Epithelial cell of esophagus (primary cell): ENCODE measurements at places on chromosomes 13 and 19.
A peak's percentile ranks its signal among the peaks of the same experiment; 100 is the strongest.

DNA sequence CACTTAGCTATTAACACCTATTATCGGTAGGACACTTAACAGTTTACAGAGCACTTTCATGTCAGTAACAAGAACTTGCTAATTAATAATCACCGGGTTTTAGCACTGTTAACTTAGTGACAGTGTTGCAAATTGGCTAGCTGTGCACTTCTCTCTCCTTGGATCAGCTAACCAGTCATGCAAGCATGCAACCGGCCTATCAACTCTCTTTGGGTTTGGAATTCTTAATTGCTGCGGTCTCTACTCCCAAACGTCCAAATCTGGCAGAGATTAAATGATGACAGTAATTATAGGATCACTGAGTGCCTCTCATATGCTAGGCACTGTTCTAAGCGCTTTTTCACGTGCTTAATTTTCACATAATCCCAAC, 1.2 kb downstream of the EPS15L1 start:
- DNase-seq, result peak; percentile 31

DNA sequence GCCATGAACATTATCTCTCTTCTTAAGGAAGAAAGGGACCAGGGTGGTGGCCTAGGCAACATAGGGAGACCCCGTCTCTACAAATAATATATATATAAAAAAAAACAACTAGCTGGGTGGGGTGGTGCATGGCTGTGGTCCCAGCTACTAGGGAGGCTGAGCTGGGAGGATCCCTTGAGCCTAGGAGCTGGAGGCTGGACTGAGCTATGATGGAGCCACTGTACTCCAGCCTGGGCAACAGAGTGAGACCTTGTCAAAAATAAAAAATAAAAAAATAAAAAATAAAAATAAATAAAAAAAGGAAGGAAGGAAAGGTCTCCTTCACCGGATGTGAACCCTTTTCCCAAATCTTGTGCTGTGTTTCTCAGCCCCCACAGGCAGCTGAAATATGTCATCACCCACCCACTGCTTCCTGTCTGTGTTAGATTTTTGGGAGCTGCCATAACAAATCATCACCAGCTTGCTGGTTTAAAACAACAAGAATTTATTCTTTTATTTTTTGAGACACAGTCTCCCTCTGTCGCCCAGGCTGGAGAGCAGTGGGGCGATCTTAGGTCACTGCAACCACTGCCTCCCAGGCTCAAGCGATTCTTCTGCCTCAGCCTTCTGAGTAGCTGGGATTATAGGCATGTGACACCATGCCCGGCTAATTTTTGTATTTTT, 9.5 kb upstream of the TSPAN16 start:
- no peak for DNase-seq

- no peak for DNase-seq
Observed at GRCh38 chr13:35530581-35530980, 54.1 kb upstream of the MAB21L1 start.

GRCh38 chr13:44726214-44726613, 150.1 kb upstream of the TSC22D1 start:
- DNase-seq, result peak; percentile 85

GRCh38 chr19:10228393-10228792, 2.7 kb downstream of the S1PR2 start:
- DNase-seq, result no peak
